Activated T-cell treated with anti-CD3 and anti-CD28 coated beads for 1 hour (primary cell): ENCODE measurements at places on chromosomes 3 and 15.

DNA sequence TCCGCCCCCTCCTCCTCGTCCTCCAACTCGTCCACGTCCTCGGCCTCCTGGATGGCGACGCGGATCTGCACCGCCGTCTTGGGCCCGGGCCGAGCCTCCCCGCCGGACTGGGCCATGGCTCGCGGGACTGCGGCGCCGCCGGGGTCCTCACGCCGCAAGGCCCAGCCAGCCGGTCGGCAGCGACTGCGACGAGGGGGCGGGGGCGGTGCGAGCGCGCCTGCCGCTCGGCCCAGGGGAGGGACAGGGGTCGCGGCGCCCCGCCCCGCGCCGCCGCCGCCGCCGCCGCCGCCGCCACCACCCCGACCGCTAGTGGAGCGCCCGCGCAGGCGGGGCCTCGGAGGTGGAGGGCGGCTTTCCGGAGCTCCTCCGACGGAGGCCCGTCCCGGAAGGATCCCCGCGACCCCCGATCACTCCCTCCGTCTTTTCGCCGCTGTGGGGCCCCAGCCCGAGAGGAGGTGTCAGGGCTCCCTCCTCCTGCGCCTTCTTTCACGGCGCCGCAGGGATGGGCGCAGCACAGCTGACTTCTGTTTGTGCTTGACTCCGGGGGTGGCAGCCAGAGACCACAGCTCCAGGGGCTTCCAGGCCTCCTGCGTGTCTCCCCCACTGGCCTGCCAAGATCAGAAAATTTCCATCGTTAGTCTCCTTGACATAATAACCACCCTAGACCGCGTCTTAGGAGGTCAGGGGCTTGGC, at the start of gene LARP6:
TSS of gene LARP6 (minus strand) at position 185 of the 693 bp plus-strand sequence. CDS start at position 116, 69 bp downstream.
- no peak for DNase-seq

DNA sequence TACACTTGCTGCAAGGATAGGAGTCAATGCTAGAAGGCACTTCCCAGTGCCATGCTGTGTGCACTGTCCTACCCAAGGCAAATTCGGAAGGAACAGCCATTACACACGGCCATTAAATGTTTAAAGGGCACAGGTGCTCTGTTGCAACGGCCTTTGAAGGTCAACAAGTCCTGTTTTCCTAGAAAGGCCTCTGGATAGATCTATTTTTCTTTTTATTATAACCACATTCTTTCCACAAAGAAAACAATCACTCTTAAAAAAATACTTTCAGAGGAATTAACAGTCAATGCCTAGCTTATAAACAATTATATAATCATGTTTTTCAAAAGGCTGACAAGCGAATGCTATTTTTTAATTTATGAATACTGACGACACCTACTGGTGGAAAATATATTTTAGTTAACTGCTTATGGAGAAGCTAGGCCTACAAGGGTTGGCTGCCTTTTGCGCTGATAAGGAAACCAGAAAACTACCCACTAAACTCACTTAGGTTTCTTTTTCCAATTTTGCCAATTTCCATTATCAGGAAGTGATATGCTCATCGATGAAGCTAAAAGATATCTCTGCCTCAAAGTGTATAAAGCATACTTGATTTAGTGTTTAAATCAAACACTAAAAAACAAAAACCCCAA, 2.4 kb downstream of the ARHGEF3 start:
- no peak for DNase-seq

- DNase-seq = no peak
Observed at GRCh38 chr3:188819939-188820338, 351.8 kb upstream of the TPRG1 start.

- no peak for DNase-seq
Observed at GRCh38 chr3:120649830-120650233, 32.2 kb downstream of the HGD start.

- DNase-seq = no peak
Observed at GRCh38 chr15:96213045-96213444, 117.5 kb upstream of the NR2F2 start.

GRCh38 chr3:10015461-10015904, 10.8 kb upstream of the FANCD2 start:
- DNase-seq = no peak

DNA sequence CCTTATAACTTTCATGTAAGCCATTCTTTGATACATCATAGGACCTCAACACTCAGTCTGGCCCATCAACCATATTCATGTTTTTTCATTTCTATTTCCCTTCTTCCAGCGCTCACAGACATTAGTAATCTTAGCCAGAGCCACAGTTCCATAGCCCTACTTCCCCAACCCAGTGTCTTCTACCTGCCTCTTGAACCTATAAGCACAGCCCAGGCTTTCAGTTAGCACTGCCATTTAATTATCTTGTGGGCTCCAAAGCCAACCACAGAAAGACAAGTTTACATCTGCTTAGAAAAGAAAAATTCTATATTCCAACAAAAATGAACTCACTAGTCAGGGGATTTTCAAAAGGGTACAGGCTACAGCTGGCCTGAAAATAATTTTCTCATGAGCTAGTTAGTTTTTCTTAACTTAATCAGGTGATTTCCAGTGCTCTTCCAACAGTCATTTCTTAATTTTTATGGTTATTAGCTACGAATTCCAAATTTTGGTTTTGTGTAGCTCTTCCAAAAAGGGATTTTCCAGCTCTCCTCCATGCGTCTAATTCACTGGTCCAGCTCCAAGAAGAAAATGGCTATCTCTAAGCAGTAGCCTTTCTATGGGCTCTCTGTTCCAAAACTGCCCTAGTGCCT, 13.7 kb downstream of the CD200 start:
- no peak for DNase-seq

DNA sequence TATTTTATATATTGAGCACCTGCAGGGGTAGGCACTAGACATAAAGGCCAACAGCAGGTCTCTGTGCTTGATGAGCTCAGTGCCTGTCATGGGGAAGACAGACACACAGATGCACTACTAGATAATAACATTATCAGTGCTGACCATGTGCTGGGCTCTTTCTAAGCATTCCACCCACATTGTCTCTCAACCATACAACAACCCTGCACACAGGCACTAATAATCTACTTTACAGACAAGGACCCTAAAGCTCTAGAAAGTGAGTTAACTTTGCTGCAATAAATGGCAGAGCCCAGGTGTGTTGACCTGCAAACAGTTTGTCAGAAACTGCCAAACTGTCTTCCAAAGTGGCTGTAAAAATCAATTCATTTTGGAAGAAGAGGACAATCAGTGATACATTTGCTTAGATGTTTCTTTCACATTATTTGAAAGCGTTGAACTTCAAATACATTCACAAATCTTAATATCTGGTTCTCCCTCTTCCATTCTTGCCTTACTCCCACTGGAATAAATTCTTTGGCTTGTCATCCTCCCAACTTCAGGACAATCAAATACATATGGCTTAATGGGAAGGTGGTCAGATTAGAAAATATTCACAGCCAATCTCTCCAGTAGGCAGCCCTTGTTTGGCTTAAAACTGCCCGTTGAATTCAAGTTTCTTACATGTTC, 11.0 kb upstream of the PP2D1 start:
- no peak for DNase-seq

DNA sequence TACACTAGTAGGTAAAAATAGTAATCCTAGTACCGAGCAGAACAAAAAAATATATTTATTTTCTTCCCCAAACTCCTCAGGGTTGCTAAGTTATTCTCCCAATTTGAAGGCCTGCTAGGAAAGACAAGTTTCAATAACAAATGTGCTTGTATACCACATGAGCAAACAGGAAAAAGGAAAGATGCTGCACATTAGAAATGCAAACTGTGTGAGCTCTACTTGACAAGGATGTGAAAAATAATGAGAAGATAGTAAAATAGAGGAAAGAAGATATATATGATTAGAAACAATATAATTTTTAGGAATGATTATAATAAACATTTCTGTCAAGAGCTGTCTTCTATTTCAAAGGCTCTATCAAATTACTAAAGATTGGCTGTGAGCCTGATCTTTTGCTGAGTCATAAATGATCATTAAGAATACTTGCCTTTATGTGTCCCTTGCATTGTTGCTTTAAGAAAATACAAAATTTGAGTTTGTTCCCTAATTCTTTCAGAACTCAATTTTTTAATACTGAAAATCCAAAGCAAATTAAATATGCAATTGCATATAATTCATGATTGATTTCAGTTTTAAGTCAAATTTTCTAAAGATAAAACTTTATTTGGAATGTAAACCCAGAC, 174.2 kb downstream of the NEK10 start:
- DNase-seq = no peak

DNA sequence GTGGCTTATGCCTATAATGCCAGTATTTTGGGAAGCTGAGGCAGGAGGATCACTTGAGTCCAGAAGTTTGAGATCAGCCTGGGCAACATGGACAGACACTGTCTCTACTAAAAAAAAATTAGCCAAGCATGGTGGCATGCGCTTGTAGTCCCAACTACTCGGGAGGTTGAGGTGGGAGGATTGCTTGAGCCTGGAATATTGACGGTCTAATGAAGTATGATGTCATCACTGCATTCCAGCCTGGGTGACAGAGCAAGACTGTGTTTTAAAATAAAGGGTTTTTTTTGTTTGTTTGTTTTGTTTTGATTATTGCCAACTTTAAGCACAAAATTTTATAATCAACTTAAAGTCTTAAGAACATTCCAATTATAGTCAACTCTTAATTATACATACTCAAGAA, 6.8 kb downstream of the PLSCR1 start:
- DNase-seq = no peak

GRCh38 chr3:102916532-102916931, 481.7 kb downstream of the ZPLD1 start:
- no peak for DNase-seq

GRCh38 chr15:89067751-89068150, 20.5 kb upstream of the ABHD2 start:
- no peak for DNase-seq

DNA sequence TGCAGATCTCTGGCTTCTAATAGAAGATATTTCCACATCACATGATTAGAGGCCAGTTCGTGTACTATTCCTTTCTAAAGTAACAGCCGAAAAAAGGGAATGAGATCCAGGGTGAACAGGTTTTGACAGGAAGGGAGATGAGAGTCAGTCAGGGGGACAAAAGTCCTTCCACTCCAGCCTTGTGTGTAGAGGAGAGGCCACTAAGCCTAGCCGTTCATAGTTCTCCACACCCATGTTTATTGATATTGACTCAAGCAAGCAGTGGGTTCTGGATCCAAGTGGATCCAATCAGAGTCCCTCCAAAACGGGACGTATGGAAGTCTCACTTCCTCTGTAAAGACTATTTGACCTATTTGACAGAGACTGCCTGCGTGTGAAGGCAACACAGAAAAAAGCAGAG, 80.4 kb upstream of the LRIG1 start:
- DNase-seq = no peak

- no peak for DNase-seq
Observed at GRCh38 chr3:174619239-174619638, 239.9 kb upstream of the NAALADL2 start.

GRCh38 chr15:52464478-52464877, 64.2 kb downstream of the MYO5A start:
- no peak for DNase-seq

- DNase-seq = no peak
Observed at GRCh38 chr3:177591379-177591778, 394.1 kb upstream of the TBL1XR1 start.

DNA sequence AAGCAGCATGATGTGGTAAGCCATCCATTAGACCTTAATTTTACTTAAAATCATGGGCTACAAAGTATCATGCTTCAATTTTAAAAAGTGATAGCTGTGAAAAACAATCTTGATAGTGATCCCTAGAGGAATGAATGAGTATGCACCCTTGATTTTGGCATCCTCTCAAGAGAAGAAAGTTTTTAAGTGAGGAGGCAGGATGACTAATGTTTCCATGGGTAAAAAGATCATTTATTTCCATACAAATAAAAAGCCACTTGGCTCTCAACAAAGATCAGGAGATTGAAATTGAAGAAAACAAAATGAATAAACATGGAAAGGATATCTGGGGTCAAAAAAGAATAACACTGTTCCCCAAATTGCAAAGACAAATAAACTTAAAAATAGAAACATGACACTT, 305.4 kb downstream of the MEX3B start:
- DNase-seq = no peak

- DNase-seq = no peak
Observed at GRCh38 chr15:62752657-62753517, 289.7 kb upstream of the TPM1 start.
